ENCODE measurements at places on chromosomes 12 and 14.
A peak's percentile ranks its signal among the peaks of the same experiment; 100 is the strongest.

GRCh38 chr14:80718940-80719339 lies 222.6 kb downstream of the CEP128 start:
- no peak for DNase-seq

- DNase-seq = no peak
Measured at GRCh38 chr14:35416108-35416750, 11.7 kb upstream of the NFKBIA start.

DNA sequence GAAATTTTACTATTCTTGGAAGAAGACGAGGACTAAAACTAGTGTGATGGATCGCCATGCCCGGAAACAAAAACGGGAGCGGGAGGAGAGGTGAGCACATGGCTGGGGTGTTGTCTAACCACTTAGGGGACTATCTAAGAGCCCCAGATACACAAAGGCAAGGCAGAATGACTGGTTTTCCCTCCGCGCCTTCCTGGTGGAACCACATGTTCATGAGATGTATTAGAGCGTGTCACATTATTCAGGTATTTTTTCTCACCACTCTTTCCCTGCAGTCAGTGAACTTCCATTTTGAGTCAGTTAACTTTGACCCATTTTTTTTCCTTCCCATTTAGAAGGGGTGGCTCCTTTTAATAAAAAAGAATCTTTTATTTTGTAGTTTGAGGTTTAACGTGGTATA lies 68.8 kb upstream of the TRAF3 start:
- DNase-seq = no peak

DNA sequence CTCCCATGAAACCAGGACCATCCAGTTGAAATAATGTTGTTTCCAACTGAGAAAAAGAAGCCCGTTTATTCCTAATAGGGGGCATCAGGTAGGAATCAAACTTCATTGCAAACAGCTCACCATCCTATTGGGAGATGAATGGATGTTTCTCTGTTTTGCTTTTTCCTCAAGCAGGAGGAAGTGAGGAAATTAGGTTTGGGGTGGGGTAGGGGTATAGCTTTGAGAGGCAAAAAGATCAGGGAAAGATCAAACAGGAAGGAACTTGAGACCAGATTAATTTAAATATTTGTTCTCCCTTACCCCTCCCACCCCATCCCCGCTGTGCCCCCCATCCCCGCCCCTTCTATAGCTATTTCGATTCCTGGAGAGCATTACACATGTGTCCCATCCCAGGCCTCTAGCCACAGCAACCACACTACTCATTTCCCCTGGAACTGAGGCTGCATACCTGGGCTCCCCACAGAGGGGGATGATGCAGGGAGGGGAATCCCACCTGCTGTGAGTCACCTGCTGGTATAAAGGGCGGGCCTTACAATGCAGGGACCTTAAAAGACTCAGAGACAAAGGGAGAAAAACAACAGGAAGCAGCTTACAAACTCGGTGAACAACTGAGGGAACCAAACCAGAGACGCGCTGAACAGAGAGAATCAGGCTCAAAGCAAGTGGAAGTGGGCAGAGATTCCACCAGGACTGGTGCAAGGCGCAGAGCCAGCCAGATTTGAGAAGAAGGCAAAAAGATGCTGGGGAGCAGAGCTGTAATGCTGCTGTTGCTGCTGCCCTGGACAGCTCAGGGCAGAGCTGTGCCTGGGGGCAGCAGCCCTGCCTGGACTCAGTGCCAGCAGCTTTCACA lies at the start of gene IL23A:
TSS of gene IL23A (plus strand) at position 577 of the 850 bp plus-strand sequence. CDS start at position 738, 161 bp downstream.
- no peak for DNase-seq

GRCh38 chr14:78593949-78594348 lies 423.8 kb downstream of the NRXN3 start:
- no peak for DNase-seq

DNA sequence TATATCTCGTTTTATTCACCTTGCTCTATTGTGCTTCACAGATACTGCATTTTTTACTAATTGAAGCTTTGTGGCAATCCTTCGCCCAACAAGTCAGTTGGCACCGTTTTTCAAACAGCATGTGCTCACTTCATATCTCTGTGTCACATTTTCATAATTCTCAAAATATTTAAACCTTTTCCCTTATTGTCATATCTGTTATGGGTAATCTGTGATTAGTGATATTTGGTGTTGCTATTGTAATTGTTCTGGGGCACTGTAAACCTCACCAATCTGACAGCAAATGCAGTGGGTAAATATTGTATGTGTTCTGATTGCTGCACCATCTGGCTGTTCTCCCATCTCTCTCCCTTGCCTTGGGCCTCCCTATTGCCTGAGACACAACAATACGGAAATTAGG lies 191.3 kb downstream of the BTG1 start:
- DNase-seq = no peak

- peak; percentile 56 for DNase-seq
Measured at GRCh38 chr12:65637774-65638173, 186.5 kb upstream of the HMGA2 start.

DNA sequence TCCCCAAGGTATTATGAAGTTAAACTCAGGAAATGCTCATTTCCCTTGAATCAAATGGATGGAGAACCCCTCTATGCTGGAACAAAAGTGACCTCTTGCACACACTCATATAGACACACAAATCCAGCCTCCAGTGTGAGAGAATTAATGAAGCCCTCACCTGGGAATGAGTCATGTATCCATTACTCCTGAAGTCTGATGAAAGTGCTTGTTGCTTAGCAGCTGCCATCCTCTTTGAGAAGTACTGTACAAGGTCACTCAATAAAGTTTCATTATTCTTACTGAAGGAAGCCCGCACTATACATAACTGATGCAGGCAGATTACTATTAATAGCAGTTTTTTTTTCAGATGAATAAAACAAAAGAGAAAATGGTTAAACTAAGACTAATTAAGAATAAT lies 102.3 kb downstream of the RERG start:
- DNase-seq = no peak

- no peak for DNase-seq
Measured at GRCh38 chr14:93532541-93532940, 101.8 kb downstream of the UNC79 start.

DNA sequence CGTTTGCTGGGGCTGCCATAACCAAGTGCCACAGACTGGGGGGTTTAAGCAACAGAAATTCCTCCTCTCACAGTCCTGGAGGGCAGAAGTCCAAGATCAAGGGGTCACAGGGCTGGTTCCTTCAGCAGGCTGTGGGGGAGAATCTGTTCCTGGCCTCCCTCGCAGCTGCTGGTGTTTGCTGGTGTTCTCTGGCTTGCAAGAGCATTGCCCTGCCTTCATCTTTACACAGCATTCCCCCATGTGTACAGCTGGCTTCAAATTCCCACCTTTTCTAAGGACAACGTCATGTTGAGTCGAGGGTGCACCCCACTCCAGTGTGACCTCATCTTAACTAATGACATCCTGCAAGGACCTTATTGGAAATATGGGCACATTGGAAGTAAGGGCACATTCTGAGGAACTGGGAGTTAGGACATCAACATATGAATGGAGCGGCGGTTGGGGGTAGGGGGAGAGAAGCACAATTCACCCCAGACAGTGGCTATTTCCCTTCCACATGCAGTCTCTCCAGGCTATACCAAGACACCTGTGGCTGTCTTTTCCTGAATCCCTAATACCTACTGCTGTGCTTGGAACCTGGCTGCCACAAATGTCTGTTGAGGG lies 123.6 kb downstream of the FOXN3 start:
- DNase-seq = no peak

DNA sequence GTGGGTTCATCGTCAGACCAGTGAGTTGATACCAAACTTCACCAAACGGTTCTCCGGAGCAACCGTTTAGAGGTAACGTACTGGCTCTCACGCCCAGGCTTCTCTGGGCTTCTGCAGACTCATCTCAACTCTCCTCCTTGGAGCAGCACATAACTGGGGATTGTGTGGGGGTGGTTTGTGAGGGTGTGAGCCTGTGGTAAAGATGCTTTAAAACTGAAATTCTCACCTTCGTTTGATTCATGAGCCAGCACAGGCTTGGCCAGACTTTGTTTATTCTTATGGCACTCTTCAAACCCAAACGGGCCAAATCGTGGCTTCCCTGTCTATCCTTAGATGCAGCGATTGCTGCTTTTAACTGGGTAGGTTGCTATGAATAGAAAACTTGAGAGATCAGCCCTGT lies 121.3 kb downstream of the SAMD4A start:
- DNase-seq = no peak

- DNase-seq = no peak
Measured at GRCh38 chr12:3592856-3593625, 102.0 kb downstream of the PRMT8 start.

DNA sequence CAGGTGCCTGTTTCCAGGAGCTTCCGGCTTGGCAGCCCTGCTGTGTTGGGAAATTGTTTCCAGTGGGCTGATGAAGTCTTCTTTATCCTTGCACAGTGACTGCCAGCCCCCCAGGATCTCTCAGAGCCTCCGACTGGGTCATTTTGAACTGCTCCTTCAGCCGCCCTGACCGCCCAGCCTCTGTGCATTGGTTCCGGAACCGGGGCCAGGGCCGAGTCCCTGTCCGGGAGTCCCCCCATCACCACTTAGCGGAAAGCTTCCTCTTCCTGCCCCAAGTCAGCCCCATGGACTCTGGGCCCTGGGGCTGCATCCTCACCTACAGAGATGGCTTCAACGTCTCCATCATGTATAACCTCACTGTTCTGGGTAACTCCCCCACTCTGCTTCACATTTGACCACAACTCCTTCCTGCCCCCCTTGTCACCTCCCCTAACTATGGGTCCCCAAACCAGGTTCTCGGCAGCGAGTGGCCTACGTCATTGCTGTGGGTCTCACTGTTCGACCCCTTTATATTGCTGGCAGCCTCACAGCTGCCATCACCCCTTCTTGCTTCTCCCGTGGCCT lies 2.3 kb downstream of the LAG3 start:
- no peak for DNase-seq

GRCh38 chr14:95606266-95606665 lies 71.4 kb downstream of the GLRX5 start:
- no peak for DNase-seq

DNA sequence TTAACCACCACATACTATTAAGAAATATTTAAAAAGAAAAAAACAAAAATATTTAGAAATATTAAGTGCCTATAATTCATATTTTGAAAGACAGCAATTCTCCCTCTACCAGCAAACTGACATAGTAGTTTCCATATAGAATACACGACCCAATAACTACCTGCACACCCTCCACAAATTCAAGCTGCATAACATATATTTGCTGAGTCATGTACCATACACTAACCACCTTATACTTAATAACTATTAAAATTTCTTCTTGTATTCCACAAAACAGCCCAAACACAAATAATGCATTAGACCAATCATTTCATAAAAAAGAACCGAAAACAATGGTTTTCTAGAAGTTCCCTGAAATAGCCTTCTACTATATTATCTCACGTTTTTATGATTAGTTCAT lies 21.7 kb downstream of the GTF2A1 start:
- DNase-seq = no peak

Measured in fibroblast of lung (primary cell).